ENCODE measurements at places on chromosomes 11 and 22.

DNA sequence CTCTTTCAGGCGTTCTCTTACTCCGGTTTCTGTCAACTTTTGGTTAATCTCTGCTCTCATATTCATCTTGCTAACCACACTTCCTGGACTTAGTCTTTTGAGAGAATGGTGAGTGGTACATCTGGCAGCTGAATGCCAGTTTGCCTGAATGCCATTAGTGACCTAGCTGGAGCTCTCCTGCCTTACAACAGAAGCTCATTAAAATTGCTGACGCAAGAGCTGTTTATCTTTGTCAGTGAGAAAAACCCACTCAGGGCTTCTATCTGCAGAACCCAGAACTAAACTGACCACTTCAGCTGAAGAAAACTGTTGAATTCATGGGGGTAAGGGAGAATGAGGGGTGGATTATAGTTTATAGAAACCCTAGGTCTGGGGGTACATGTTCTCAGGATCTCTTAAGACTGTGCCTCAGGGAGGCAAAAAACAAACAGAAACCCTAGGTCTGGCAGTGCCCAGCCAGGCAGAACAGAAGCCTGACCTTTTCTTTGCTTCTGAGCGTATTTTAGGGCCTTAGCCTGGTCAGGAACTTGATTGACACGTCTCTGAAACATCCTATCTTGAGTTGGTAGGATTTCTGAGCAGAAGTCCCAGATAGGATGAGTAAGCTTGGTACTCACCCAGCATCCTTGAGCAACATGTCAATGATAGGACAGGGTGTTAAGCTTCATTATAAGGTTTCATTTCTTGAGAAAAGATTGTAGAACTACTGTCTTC is 52.8 kb upstream of the YWHAH start:
- no peak for DNase-seq
- no peak overlapping the region for H3K4me3 ChIP-seq
- peaks cover 3% of the 10 kb centered on the region for H3K36me3 ChIP-seq
- H3K27me3 ChIP-seq = no peaks in the 10 kb centered on the region

GRCh38 chr22:19872779-19873137 is 18.1 kb upstream of the GNB1L start:
- H3K4me1 ChIP-seq = no peaks in the 10 kb centered on the region
- H3K4me3 ChIP-seq = no peak overlapping the region
- no peaks in the 10 kb centered on the region for H3K27me3 ChIP-seq
- H3K36me3 ChIP-seq = no peaks in the 10 kb centered on the region

DNA sequence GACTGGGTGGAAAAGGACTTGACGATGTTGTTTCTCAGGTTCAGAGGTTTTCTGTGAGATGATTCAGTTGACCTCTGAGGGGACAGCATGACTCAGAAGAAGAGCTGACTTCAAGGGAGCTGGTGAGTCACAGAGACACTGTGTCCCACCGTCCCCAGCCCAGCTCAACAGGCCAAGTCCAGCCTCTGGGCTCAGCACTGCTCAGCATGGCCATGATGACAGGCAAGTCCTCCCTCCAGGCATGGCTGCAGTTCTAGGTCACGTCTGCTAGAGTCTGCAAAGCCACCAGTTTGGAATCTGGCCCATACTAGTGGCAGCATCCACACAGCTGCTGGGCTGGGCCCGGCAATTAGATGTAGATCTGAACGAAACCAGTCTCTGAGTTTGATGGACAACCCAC is 12.9 kb downstream of the TRIM29 start:
- H3K4me3 ChIP-seq = no peak overlapping the region
- H3K4me1 ChIP-seq = no peaks in the 10 kb centered on the region
- no peaks in the 10 kb centered on the region for H3K27me3 ChIP-seq

GRCh38 chr22:29811377-29811776 is 26.7 kb downstream of the ASCC2 start:
- H3K4me1 ChIP-seq = no peaks in the 10 kb centered on the region
- peak overlapping the region; percentile 64 for H3K27ac ChIP-seq
- DNase-seq = no peak
- peaks cover 32% of the 10 kb centered on the region for H3K36me3 ChIP-seq
- no peak overlapping the region for H3K4me3 ChIP-seq

- peaks cover 49% of the 10 kb centered on the region for H3K27me3 ChIP-seq
- DNase-seq = no peak
- H3K4me3 ChIP-seq = no peak overlapping the region
- H3K27ac ChIP-seq = no peak overlapping the region
- no peaks in the 10 kb centered on the region for H3K36me3 ChIP-seq
Measured at GRCh38 chr22:28978158-28978557, 83.5 kb downstream of the C22orf31 start.

GRCh38 chr11:86442420-86442819 is 67.7 kb downstream of the CCDC81 start:
- H3K4me3 ChIP-seq = no peak overlapping the region
- DNase-seq = no peak
- no peaks in the 10 kb centered on the region for H3K36me3 ChIP-seq
- peaks cover 46% of the 10 kb centered on the region for H3K4me1 ChIP-seq

DNA sequence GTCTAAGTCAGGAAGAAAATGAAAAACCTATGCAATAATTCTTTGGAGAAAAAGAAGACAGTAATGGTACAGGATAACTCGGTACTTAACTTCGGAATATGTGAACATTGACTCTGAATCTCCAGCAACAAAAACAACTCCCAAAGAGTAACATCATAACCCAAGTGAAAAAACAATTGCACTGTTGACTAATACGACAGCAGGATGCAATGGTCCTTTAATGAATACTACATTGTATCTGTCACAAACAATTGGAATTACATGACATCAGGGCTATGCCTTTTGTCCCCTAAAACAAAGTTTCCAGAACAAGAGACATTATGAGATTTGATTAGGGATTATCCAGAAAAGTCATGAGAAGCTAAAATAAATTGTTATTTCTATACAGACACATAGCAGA is 1065.9 kb downstream of the LRRC4C start:
- H3K4me3 ChIP-seq = no peak overlapping the region
- DNase-seq = no peak
- no peaks in the 10 kb centered on the region for H3K36me3 ChIP-seq
- H3K27ac ChIP-seq = no peak overlapping the region
- no peaks in the 10 kb centered on the region for H3K27me3 ChIP-seq
- H3K4me1 ChIP-seq = no peaks in the 10 kb centered on the region
